ENCODE measurements at places on chromosomes 16 and 17.

- peak; percentile 49 for DNase-seq
Observed at GRCh38 chr17:11598274-11599221, at the start of gene DNAH9. Gene DNAH9 (plus strand): TSS chr17:11598470. CDS start chr17:11598499, 29 bp downstream.

DNA sequence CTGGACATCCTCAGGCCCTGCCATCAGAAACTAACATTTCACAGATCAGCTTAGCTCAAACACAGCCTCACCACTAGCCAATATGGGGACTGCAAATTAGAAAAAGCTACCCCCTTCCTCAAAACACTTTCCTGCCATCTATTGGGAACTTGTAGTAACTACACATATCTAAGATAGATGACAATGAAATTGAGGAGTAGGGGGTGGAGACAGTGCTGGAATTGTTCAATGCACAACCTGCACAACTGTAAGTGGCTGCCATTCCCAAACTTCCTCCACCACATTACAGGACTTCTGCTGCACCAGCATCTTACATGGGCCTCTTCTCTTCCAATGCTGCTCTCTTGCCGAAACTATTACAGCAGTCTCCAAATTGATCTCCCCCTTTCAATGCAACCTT lies 21.9 kb downstream of the AIPL1 start:
- peak; percentile 49 for DNase-seq

DNA sequence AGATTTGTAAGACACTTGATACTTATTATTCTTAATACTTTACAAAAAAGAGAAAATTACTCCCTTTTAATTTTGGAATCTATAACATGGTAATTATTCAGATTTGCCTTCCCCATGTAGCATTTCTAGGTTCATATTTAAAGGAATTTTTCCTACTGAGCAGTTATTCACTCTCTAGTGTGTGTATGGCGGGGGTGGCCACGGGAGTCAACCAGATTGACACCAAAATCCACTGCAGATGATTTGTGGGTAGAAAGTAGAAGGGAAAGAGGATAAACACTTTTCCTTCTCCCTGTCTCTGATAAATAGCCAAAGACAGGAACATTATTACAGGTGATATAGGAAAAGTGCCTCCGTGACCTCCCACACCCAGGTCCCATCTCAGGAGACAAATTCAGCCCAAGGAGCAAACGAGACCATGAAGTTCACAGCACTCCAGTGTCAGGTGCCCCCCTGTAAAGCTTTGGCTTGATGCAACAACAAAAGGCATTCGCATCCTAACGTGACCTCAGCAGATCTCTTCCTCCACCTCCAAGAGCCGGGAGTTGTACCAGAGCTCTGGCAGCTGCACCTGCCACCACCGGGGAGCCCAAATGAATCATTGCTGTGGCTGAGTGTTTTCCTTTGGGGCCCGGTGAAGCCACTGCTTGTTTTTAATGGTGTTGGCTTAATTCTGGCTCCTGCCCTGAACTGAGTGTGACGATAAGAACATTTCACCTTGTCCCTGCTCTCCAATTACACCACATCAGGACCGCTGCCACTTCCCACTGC lies 92.7 kb upstream of the NOL11 start:
- no peak for DNase-seq

DNA sequence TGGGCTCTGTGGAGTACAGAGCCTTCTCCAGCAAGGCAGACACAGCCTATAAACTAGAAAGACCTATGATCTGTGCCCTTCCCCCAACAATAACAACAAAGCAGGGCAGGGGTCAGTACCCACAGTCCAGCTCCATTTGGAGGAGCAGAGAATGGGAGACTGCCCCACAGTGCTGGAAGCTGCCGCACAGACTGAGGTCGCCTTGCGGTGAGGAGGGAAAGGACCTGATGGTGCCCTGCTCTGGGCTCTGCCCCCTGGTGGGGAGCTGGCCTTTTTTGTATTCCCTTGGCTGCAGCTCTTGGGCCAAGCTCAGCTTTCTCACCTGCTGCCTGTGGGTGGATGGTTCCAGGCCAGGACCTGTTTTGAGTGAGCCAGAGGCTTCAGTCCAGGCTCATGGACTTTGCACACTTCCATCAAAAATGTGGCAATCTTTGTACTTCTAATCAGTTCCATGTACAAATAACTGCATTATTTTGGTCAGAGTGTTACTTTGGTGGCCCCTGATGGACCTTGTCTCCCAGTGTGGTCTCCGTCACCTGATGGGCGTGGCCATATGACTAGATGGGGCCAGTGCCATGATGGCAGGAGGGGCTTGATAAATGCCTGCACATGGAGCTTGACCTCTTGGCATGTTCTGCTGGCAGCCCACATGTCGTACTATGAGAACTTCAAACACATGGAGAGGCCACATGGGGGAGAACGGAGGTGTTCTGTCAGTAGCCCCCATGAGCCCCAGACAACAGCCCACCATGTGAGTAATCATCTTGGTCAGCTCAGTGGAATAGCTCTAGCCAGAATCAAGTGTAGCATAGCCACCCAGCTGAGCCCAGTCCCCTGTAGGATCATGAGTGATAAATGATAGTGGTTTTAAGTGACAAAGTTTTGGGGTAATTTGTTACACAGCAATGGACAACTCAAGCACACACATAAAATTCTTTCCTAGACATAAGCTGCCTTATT lies 24.2 kb downstream of the B9D1 start:
- peak; percentile 56 for DNase-seq

DNA sequence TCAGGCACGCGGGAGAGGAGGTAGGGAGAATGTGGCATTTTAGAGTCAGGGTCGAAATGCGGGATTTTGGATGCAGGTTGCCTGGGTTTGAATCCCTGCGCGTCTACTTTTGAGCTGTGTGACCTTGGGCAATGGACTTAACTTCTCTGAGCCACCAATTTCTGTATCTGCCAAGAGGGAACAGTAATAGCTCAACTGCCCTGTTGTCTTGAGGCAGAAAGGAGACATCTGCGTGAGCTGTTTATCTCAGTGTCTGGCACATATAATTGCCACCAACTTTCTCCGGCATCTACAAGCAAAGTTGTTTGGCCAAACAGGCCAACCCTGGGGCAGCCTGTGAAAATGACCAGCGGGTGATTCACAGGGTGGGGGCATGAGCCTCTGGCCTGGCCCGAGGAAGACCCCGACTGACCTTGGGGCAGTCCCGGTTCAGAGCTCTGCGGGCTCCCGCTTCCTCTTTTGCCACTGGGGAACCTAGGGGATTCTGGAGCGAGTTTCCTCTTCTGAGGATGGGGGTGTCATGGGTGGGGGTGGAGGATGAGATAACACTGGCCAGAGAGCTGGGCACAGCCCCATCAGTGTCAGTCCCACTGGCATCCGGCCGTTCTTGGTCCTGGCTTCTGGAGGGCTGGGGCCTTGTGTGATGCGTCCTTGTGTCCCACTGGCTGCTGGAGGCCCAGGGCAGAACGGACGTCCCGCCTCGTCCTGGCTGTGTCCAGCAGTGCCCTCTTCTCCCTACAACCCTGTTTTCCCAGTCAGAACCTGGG lies 1.3 kb downstream of the SNN start:
- peak; percentile 38 for DNase-seq

DNA sequence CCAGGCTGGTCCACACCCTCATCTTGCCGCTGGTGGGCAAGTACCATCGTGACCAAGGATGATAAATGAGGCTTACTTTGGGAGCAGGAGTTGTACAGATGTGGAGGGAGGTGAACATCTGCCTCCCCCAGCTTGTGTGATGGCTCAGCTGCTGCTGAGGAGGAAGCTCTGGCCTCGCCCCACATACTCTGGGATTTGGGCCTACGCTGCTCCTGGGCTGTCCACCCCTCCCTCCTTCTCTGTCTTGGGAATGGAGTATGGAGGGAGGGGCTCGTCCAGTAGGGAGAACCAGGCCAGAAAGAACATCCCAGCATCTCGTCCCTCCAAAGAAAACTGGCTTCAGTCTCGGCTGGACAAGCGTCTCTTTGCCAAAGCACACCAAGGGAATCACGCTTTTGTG lies 134.8 kb upstream of the CDC42EP4 start:
- no peak for DNase-seq

- no peak for DNase-seq
Observed at GRCh38 chr16:67606632-67607031, 38.3 kb upstream of the CARMIL2 start.

GRCh38 chr17:73103641-73104335 lies 11.3 kb upstream of the SLC39A11 start:
- peak; percentile 7 for DNase-seq

DNA sequence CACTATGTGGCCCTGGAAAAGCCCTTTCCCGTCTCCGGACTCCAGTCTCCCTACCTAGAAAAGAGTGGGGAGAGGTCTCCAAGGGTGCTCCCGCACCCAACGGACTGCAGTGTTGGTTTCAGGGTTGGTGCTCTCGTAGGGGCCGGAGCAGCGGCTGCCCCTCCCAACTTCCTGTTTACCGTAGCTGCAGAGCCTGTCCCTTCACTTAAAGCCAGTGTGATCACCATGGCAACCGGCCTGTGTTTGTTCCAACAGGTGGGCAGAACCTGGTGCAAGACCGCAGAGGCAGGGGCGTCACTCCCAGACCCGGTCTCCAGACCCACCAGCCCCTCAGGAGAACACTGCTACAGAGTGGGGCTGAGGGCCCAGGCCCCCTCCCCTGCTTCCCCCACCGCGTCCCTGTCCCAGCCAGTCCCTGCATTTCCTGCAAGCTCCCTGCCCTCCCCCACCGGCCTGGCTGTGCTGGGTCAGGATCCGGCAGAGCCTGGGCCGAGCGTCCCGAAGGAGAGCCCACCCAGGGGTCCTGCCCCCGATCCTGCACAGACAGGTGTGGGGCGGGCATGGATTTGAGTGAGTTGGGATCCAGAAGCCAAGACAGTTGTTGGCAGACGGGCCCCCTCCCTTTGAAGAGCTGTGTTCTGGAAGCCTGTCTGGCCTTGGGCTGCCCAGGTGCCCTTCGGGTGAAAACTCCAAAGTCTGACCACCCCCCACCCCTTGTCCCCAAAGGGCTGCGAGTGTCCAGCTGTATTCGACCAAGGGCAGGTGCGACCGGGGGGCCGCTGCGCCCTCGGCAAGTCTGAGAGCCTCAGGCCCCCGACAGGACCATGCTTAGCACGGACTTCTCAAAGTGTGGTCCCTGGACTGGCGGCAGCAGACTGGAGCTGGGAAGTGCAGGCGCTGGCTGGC lies 1.5 kb upstream of the BAIAP3 start:
- peak; percentile 83 for DNase-seq

- no peak for DNase-seq
Observed at GRCh38 chr17:64723781-64724180, 61.7 kb upstream of the SMURF2 start.

DNA sequence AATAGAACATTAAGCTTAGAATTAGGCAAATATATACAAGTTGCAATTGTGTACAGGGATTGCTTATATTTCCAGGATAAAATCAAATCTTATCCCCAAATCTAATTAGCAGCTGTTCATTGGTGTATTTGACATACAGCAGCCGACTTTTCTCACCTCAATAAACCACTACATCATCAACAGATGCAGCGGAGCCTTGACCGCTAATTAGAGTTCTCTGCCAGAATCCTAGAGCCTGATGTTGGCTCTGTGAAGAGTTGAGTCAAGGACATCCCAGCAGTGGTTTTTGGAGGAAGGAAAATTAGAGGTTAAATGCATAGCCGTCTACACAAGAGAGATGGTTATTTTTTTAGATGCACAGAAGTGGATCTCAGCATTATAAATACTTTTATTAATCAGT lies 221.9 kb upstream of the CACNG5 start:
- DNase-seq, result no peak

GRCh38 chr16:81461766-81462165 lies 17.2 kb downstream of the CMIP start:
- no peak for DNase-seq

DNA sequence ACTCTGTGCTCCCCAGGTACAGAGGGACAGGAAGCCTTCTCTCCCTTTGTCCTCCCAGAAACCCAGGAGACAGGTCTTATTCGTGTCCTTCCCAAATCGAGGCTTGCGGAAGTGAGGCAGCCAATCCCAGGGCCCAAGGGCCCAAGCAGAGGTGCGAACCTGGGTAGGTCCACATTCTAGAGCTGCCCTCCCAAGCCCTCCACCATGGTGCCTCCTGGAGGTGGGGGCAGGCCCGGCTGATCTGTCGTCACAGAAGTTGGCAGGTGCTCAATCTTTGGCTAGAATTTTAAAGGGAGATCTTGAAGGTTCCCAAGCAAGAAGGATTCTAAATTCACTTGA lies 21.5 kb downstream of the MRC2 start:
- no peak for DNase-seq

DNA sequence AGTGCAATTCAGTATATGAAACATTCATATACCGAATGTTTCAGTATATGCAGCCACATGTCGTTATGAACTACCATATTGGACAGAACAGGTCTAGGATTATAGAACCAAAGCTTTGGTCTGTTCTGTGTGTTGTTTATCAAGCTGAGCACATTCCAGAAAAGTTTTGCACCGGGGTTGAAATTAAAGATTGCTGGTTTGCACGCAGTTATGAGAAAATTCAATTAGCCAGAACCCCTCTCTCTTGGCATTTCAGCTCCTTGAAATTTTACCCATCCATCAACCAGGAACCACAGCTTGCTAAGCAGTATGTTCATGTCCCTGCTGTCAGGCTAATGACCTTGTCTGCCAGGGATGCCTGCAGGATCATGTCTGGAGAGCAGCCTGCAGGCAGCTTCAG lies 9.5 kb downstream of the KRT32 start:
- DNase-seq, result no peak

DNA sequence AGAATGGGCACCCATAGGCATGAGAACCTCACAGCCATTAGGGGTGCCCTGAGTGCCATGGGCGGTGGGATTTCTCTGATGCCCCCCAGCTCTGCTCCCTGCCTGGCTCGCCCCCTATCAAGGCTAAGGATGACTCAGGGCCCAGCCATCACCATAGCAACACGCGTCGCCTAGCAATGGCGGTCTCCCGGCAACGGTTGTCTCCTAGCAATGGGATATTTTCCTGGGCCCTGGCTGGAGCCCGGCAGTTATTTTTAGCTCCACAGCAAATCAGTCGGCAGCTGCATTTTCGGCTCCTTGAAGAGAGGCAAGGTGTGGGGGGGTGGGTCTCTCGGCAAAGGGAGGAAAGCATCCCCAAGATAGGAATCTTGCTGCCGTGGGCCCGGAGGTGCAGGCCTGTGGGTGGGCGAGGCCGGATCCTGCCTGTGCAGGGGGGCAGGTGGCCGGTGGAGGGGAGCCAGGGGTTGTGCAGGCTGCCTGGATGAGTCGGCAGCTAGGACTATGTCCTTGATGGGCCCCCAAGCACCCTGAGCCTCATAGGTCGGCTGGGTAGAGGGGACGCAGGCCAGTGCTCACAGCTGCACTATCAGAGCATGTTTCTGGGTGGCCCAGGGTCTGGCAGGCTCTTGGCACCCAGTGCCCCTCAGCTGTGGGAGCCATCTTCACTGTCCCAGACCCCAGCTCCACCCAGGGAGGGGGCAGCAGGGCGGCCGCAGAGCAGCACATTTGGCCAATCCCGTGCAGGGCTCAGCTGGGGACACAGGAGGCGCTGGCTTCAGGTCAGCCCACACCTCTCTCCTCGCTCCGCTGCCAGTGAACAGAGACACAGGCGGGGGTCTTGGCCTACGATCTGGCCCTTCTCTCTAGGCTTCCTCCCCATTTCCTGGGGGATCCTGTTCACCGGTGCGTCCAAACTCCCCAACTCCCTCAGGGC lies 4.2 kb upstream of the FBXL16 start:
- peak; percentile 86 for DNase-seq

- peak; percentile 46 for DNase-seq
Observed at GRCh38 chr16:51569203-51569931, 418.3 kb upstream of the SALL1 start.

- peak; percentile 89 for DNase-seq
Observed at GRCh38 chr16:3696425-3697218, 20.7 kb downstream of the TRAP1 start.
